ENCODE measurements at places on chromosomes 3 and 15.
A peak's percentile ranks its signal among the peaks of the same experiment; 100 is the strongest.

DNA sequence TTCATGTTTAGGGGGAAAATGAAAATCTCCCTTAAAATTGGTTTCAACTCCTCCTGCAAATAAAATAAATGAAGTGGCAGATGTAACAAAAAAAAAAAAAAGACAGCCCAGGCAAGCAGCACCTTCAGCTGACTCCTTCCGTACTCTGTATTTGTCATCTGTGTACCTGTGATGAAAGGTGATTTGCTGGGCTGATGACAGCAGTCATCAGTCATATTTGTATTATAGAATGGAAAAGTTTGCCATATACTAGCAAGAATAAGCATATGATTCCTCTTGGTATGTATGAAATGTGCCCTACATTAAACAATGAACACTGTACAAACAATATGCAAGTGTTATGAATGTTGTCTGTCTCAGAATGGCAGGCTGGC is 44.1 kb upstream of the WWTR1 start:
- DNase-seq, result no peak

DNA sequence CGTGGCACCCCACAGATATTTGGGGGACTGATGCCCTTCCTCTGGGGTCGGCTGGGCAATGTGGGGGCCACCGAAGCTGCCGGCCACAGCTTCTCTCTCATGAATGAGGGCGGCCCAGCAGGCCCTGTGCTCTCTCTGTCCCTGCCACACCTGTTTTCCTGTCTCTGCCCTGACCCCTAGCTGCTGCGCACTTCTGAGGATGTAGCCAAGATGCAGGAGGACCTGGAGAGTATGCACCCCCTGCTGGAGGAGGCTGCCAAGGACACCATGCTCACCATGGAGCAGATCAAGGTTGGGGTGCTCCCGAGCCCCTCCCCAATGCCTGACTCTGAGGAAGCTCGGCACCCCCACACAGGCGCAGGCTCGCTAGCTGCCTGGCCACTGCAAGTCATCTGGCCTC is 59.7 kb downstream of the SEMA3G start:
- DNase-seq, result peak; percentile 11

DNA sequence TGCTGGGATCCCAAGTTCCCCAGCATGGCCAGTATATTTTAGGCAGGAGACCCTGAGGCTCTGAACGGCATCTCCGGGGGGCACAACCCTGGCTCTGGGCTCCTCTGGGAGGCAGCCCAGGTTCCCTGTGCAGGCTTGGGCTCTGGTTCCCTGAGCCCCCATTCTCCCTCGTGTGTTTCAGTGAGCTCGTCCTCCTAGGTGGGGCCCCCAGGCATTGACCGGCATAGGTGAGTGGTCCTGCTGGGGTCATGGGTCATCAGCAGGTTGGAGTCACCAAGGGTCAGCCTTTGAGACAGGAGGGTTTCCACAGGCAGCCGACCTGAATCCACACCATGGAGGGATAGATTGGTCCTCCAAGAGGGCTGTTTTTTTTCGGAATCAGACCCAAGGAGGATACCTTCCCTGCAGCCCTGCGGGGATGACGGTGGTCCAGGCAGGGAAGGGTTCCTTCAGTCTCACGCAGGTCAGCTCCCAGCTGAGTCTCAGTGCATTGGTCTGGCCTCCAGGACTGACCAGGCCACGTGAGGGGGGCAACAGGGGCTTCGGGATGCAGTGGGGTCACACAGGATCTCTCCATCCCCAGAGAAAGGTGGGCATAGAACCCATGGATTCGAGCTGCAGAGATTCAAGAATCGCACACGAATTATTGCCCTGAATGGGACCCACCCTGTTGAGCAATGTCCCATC is 226.0 kb downstream of the SNRPN start:
- no peak for DNase-seq

DNA sequence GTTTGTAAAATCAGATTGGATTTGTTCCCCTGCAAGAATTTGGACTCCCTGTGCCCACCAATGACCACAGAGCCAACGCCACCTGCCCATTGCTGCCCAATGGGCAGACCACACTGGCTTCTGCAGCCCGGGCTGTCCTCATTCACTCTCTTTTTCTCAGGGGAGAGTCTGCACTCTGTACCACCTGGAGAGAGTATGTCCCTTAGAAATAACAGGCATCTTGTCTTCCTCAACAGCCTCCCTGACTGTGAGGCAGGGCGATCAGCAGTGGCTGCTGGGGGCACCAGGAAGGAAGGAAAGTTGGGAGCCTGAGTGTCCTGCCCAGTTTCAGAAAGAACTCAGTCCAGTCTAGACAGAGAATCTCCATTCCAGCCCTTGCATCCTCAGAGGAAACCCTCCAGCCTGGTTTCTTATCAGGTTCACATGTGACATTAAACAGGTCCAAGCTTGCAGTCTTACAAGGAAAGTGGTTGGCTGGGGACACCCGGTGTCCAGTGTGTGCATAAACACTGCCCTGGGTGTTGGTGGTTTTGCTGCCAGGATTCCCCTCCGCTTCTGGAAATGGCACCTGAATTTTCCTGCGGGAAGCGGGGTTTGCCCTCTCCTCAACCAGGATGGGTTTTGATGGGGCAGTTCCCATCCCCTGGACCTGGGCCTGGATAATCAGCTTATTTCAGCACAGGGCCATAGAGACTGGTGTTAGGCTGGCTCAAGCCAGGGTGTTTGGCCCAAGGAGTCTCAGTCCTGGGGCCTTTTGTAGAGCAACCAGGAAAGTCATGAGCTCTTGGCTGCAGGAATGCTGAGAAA is 37.2 kb downstream of the SSUH2 start:
- DNase-seq, result peak; percentile 7

- DNase-seq, result no peak
Measured at GRCh38 chr3:81291586-81291985, 469.9 kb downstream of the GBE1 start.

GRCh38 chr15:100495861-100496260 is 32.9 kb downstream of the CERS3 start:
- no peak for DNase-seq

DNA sequence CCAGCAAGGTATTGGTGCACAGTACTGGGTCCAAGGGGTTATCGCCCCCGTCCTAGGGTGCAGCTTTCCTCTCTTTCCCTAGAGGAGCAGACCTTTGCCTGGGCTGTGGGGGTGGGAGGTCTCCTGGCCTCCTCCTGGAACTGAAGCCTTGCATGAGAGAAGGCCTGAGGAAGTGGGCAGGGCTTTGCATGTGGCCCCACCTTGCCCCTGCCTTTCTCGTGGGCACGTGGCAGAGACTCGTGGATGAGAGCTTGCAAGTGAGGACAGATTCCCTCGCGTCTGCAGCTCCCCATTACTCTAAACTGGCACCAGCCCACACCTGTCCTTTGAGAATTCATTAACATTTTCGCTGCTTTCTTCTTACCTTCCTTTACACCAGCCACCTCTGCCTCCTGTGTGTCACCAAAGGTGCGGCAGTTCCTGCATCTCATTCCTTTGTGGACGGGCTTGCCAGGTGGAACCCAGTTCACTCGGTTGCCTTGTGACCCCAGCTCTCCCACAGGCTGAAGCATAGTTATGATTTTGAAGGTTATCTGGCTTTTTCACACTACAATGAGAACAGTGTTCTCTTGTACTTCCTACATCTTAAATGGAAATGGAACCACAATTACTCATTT is 40.9 kb upstream of the NR2C2 start:
- no peak for DNase-seq

GRCh38 chr15:96328181-96328876 is 2.2 kb upstream of the NR2F2 start:
- DNase-seq, result no peak

DNA sequence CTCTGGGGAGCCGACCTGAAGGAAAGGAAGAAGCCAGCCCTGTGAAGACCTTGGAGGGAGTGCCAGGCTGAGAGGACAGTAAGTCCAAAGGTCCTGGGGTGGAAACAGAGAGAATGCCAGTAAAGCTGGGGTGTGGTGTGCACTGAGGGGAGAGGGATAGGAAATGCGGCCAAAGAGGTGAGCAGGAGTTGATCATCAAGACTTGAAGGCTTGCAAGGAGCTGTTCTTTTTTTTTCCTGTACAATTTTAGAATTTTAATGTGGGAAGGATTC is 73.8 kb downstream of the SYNPR start:
- DNase-seq, result no peak

GRCh38 chr3:141057946-141058800 is 7.0 kb downstream of the SPSB4 start:
- no peak for DNase-seq

DNA sequence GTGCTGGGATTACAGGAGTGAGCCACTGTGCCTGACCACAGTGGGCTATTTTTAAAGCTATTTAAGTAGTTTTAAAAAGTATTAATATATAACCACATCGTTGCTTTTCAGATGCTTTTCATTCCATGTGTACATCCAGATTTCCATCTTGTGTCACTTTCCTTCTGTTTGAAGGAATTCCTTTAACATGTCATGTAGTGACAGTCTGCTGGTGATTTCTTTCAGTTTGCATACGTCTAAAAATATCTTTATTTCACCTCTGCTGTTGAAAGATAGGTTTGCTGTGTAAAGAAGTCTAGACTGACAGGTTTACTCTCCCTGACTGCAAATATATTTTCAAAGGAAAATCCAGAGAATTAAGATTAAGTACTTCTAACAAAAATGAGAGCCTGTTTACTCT is 12.2 kb downstream of the FAM240A start:
- DNase-seq, result no peak

- no peak for DNase-seq
Measured at GRCh38 chr3:64152086-64152485, 73.2 kb downstream of the PRICKLE2 start.

DNA sequence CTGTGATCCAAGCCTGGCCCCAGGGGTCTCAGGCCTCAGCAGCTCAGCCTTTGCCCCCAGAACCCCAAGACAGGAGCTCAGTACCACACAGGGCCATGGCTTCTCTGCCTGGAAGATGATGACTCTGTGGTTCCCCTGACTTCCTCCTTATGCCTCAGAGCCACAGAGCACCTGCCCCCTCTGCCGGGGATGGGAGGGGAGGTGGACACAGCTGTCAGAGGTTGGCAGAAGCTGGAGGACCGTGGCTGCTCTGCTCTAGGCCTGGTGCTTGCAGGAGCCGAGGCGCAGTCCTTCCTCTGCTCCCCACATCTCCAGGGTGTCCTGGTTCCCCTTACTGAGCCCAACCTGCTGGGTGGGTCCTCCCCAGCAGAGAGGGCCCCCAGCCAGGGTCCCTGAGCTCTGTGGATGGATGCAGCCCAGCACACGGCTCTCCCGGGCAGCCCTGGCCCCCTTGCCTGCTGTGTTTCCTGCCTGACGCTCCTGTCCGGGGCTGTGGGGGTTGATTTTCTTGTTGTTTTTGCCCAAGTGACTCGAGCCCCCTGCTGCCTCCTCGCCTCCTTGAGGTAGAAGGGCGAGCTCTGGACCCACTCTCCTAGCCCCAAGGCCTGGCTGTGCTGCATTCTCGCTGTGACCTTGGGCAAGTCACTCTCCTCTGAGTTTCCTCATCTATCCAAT is 36.6 kb downstream of the PSTPIP1 start:
- no peak for DNase-seq

DNA sequence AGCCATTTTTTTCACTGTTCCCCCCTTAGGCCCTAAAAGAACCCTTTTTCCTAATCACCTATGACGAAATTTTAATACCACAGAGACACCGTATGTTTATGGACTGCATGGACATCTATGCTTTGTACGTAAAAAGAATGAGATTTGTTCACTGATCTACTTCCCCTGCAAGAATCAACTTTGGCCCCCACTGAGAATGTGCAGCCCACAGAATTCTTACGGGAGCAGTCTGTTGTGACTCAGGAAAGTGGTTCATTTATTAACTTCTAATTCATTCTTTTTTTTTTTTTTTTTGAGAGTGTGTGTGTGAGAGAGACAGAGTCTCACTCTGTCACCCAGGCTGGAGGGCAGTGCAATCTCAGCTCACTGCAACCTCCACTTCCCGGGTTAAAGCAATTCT is 17.6 kb downstream of the EIF4E3 start:
- DNase-seq, result no peak

- no peak for DNase-seq
Measured at GRCh38 chr3:42529468-42529867, 27.0 kb downstream of the VIPR1 start.

GRCh38 chr15:80769829-80770705 is 9.1 kb upstream of the CEMIP start:
- no peak for DNase-seq

GRCh38 chr15:33735637-33736247 is 232.6 kb upstream of the CHRM5 start:
- DNase-seq, result peak; percentile 52

DNA sequence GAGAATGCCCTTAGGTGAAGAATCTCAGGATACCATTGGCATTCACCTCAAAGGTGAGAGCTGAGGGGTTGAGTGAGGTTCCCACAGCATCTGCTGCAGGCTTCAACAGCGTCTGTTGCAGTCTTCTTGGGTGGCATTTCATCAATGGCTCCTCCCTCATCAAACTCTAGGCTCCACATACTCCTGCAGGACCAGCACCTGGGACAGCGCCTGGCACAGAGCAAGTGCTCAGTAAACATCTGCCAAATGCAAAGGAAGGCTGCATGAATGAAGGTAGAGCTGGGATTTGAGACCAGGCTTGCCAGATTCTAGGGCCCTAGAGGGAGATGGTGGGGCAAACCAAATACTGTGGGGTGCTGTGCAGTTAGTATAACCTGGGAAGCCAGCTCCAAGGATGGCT is 9.6 kb downstream of the TRH start:
- DNase-seq, result no peak

DNA sequence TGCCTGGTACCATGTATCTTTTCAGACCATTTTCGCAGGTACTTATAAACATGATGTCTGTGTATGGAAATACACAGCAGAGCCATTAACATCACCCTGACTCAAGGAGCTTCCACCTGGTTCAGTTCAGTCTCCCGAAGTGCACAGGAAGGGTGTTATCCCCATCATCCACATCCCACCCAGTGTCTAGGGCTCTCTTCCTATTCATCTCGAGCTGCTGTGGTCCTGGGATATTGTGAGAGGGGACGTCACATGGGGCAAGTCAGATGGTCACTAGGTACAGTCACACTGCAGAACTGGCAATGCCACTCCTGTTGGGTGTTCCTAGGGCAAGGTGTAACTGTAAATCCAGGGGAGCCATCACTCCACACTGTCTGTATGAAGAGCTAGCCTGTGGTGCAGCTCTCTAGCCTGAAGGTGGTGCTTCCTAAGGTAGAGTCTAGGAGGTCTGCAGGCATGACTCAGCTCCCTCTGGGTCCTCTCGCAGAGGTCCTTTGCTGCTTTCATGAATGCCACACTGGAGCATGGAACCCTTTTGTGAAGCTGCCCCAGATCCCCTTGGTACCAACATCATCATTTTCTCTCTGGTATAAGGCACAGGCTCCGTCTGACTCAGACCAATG is 13.9 kb downstream of the ISLR2 start:
- peak; percentile 43 for DNase-seq

- DNase-seq, result no peak
Measured at GRCh38 chr3:89851974-89852621, 744.7 kb downstream of the EPHA3 start.

DNA sequence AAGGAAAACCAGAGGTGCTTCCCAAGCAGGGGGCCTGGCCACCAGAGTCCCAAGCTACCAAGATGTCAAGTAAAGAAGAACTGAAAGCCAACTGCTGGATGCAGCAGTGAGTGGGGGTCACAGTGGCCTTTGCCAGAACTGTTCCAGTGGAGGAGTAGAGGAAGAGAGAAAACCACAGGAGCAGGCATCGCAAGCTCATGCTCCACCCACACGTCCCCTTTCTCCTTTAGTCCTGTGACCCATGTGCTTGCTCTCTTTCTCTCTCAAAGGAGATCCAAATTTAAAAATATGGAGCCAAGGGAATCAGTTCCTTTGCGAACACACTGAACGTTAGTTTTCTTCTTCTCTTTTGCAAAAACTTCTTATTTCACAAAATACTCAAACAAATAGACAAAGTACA is 12.4 kb upstream of the ABHD2 start:
- DNase-seq, result no peak
